ENCODE measurements at places on chromosomes 7 and 10.

DNA sequence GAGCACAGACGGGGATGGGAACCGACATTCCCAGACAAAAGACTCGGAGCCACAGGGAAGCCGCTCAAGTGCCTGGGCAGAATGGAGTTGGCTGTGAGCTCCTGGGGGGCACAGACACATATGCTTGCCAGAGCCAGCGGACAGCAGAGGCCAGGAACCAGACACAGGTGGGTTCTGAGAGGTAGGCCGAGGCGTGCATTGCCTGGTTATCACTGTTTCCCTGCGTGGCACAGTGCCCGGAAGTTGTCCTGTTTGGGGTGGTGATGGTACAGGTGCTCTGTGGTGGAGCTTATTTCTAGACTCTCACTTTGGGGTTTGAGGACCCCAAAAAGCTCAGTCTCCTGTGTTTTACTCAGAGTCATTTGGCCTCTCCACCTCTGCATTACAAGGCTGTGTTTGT, 2.5 kb downstream of the PALD1 start:
- DNase-seq: no peak

DNA sequence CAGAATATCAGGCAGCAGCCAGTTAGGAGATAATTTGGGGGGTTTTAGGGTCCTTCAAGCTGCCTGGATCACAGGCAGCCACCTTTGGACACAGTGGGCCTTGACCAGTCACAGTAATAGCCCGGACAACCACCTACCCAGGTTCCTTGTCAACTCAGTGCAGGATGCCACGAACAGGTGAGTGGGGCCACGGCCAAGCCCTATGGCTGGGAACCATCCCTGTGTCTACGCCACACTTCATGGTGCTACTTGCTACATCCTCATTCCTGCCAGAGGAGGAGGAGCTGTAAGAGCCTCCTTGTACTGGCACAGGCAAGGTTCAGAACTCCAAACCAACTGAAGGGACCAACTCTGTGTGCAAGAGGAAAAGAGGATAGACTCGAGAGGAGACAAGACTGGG, 19.9 kb downstream of the ITPRIP start:
- no peak for DNase-seq

DNA sequence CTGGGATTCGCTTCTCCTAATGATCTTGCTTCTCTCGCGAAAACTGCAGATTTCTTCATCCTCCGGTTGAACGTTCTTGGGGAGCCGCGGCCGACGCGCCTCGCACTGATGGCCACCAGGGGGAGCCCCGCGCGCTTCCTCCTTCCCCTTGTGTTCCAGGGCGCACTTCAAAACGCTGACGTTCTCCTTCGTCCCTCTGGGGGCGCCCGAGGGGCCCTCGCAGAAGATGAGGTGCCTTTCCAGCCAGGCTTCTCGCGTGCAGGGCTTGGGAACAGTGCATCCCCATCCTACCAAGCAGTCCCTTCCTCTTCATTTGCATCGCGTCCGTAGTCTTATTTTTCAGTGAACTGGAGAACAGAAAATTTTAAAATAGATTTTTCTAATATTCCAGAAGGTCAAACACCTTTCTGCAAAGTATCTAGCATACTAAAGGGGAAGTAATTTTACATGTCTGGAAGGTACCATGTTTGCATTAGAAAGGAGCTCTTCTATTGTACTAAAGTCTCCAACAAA, 22.5 kb downstream of the GSTO2 start:
- peak; percentile 94 for DNase-seq

GRCh38 chr10:50540069-50540825, 83.5 kb downstream of the SGMS1 start:
- peak; percentile 80 for DNase-seq

DNA sequence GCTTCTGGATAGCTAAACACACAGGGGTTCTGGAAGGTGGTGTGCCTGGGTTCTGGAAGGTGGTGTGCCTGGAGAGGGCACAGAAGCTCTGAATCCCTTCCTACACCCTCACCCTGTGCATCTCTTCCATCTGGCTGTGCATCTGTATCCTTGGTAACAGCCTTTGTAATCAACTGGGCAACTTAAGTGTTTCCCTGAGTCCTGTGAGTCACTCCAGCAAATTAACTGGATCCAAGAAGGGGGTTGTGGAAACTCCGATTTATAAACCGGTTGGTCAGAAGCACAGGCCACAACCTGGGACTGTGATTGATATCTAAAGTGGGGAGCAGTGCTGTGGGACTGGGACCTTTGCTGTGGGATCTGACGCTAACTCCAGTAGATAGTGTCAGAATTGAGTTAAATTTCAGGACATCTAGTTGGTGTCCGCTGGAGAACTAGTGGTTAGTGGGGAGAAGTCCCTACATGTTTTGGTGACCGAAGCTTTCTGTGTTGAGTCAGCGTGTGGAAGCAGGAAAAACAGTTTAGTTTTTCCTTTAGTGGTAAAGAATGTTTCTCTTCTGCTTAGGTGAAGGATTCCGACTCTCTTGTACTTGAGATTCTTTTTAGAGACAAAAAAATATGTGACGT, 228.1 kb downstream of the BMPER start:
- DNase-seq: no peak

GRCh38 chr10:29826221-29826620, 191.4 kb upstream of the SVIL start:
- no peak for DNase-seq

DNA sequence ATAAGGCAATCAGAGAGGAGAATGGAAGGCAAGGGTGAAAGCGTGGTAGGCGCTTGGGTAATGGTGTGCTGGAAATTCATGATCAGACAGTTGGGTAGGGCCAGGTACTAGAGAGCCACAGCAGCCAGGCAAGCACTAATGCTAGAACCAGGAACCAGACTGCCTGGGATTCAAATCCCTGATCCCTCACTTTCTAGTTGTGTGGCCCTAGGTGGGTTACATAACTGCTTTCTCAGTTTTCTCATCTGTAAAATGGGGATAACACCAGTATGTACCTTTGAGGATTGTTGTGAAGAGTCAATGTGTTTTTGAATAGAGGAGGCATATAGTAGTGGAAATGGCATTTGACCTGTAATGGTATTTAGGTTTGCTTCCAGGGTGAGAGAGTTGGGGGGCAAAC, 225.9 kb downstream of the LRMDA start:
- no peak for DNase-seq

DNA sequence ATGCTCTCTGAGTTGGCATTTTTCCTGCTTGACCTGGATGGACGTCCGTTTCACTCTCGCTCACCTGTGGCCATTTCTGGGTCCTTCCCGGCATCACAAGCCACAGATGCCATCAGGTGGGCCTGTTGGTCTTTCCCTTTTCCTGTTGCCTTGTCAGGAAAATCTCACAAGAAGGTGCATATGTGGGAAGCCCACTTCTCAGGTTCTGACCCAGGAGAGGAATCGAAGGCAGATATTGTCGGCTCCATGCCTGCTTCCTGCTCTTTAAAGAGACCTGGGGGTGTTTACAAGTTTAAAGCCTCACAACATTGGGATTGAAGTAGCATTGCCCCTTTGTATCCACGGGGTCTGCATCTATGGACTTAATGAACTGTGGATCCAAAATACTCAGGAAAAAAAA, 357.9 kb downstream of the RPS24 start:
- DNase-seq: no peak

DNA sequence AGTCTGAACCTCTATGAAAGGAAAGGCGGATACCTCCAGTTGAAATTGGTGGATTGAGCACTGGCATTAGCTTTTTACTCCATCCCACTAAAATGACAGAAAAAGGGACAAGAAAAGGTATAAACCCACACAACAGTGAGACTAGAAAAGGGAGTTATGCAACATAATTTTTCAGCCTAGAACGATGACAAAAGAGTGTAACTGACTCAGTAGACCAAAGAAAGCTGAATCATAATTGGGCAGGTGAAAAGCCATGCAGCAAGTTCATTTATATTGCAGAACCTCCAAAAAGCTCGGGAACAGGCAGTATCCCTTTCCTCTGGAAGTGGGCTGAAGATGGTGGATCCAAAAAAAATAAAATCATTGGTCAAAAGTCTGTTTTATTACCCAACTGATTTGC, 30.5 kb upstream of the ZCCHC24 start:
- no peak for DNase-seq

GRCh38 chr7:51428217-51428887, 111.7 kb upstream of the COBL start:
- DNase-seq: peak; percentile 16

- DNase-seq: no peak
These were observed 448.2 kb downstream of the DNAJB6 start for GRCh38 chr7:157784979-157785441.

DNA sequence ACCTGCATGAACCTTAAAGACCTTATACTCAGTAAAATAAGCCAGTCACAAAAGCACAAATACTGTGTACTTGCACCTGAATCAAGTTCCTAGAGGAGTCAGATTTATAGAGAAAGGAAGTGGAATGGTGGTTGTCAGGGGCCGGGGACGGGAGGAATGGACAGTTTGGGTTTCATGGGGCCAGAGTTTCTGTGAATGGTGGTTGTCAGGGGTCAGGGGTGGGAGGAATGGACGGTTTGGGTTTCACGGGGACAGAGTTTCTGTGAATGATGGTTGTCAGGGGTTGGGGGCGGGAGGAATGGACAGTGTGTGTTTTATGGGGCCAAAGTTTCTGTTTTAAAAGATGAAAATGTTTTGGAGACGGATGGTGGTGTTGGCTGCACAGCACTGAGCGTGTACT, 260.0 kb upstream of the MKI67 start:
- DNase-seq: no peak

DNA sequence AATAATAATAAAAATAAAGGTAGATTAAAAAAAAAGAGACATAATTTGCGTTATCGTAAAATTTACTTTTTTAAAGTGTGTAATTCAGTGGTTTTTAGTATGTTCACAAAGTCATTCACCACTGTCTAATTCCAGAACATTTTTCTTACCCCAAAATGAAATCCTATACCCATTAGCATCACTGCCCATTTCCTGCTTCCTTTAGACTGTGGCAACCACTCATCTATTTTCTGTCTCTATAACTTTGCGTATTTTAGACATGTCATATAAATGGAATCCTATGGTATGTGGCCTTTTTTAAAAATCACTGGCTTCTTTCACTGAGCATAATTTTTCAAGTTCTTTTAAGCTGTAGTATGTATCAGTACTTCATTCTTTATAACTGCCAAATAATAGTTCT, 53.6 kb downstream of the KAT6B start:
- DNase-seq: no peak

DNA sequence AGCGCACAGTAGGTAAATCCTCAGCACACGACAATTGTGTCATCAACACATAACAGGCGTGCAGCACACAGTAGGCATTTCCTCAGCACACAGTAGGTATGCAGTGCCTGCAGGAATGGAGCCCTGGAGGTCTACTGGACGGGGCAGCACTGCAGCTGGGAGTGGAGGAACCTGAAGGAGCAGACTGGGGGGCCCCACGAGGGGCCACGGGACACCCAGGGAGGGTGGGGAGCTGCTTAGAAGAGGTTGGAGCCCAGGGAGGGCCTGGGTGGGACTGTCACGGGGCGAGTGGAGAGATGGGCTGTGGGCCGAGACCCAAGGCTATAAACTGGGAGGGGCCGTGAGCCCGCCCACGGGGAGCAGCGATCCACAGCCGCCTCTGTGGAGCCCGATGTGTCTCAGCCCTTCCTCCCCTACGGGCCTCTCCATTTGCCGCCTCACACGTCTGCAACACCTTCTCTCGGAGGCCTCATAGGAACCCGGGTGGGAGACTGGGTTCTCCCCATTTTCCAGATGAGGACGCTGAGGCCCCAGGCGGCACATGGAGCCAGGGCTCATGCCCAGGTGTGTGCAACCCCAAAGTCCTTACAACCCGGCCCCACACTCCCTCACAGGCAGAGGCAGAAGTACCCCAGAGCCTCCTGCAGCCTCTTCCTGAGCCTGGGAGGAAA, 101.5 kb downstream of the MICALL2 start:
- DNase-seq: peak; percentile 1

GRCh38 chr10:43667317-43667731, 18.6 kb upstream of the ZNF32 start:
- no peak for DNase-seq

DNA sequence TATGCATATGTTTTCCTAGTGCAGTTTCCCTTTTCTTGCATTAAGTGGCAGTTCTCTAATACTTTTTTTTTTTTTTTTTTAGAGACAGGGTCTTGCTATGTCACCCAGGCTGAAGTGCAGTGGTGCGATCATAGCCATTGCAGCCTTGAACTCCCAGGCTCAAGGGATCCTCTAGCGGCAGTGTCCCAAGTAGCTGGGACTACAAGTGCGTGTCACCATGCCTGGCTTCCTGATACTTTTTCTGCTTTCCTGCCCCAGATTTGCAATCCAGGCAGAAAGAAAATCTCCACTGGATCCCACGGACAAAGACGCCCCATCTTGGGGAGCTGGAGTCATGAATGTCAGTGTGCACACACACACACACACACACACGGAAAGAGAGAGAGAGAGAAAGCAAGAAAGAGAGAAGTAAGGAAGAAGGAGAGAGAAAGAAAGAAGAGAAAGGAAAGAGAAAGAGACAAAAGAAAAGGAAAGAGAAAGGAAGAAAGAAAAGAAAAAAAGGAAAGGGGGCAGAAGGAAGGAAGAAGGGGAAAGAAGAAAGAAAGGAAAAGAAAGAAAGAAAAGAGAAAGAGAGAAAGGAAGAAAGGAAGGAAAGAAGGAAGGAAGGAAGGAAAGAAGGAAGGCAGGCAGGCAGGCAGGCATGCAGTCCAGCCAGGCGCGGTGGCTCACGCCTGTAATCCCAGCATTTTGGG, 37.5 kb upstream of the OCM2 start:
- DNase-seq: no peak

DNA sequence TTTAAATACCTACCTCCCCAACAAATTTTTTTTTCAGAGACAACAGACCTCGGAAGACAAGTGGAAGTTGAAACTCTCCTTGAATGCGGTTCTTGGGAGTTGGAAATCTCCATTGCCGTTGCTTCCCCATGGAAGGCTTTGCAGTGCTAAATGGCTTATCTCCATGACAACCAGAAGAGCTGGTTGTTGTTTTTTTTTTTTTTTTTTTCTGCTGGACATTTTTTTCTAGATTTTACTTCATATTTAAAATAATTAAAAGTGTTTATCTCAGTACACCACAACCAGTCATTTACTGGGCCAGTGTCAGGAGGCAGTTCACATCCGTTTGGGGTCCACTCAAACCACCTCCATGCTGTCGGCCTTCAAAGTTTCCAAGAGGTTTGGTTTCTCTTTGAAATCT, 348.5 kb upstream of the PRKCQ start:
- DNase-seq: no peak

- no peak for DNase-seq
These were observed 43.1 kb upstream of the FAM180A start for GRCh38 chr7:135791543-135792362.

DNA sequence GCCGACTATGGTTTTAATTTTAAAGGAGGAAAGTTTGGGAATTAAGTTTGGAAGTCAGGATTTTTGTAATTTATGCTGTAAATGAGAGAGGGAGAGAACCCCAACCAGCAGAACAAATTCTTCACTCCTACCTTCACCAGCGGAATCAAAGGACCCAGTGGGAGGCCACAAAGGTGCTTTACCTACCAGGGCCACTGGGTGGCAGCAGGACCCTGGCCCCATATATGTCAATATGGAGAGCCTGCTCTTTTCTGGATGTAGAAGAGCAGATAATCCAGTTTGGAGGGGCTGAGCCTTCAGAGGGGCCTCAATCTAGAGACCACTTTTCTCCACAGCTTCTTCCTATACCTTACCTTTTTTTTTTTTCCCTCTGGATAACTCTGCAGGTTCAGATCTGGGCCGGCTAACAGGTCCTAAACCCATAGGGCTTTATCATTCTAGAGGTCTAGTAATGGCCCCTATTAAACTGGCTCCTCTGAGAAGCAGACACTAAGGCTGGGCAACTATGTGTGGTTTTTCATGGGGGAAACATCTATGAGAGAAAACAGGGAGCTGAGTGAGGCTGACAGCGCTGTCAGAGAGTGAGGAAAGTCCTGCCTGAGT, 8.5 kb upstream of the SCD start:
- peak; percentile 91 for DNase-seq

GRCh38 chr7:134619627-134620331, 26.9 kb upstream of the BPGM start:
- no peak for DNase-seq

Data from OCI-M1 (cell line).